ENCODE measurements at places on chromosomes 11 and 22. TPM values are rescaled to one million over a fixed set of nuclear protein-coding genes. Genes with fewer than 3 reads are reported as not detected.

DNA sequence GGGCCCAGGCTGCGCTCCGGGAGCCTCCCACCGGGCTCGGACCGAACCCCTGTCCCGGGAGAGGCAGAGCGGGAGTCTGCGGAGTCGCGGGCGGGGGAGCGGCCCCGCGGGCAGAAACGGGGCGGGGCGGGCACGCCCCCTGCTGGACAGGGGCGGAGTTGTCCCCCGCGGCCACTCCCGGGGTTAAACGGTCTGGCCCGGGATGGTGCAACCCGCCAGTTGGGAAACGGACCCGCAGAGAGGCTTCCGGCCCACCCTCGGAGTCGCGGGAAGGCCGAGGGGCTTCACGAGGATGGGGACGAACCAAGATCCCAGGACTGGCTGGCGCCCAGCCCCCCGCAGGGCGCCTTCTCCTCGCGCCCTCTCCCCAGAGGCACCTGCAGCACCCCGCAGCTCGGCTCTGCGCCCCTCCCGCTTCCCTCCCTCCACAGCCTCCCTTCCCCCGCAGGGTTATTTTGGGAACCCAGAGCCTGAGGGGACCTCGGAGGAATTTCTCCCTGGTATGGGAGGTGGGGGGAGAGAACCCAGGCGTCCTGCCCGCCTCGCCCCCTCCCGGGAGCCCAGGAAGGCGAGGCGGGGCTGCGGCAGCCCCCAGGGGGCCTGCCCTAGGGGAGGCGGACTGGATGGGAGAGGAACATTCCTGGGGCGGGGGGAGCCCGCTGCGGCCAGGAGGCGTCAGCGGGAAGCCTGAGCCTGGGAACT is 902 bp downstream of the RASGRP2 start:
- peak; percentile 79 for DNase-seq
- peaks cover 33% of the 10 kb centered on the region for H3K4me1 ChIP-seq
- H3K27me3 ChIP-seq, result peaks cover 9% of the 10 kb centered on the region
- no peak overlapping the region for H3K27ac ChIP-seq
- no peaks in the 10 kb centered on the region for H3K36me3 ChIP-seq

DNA sequence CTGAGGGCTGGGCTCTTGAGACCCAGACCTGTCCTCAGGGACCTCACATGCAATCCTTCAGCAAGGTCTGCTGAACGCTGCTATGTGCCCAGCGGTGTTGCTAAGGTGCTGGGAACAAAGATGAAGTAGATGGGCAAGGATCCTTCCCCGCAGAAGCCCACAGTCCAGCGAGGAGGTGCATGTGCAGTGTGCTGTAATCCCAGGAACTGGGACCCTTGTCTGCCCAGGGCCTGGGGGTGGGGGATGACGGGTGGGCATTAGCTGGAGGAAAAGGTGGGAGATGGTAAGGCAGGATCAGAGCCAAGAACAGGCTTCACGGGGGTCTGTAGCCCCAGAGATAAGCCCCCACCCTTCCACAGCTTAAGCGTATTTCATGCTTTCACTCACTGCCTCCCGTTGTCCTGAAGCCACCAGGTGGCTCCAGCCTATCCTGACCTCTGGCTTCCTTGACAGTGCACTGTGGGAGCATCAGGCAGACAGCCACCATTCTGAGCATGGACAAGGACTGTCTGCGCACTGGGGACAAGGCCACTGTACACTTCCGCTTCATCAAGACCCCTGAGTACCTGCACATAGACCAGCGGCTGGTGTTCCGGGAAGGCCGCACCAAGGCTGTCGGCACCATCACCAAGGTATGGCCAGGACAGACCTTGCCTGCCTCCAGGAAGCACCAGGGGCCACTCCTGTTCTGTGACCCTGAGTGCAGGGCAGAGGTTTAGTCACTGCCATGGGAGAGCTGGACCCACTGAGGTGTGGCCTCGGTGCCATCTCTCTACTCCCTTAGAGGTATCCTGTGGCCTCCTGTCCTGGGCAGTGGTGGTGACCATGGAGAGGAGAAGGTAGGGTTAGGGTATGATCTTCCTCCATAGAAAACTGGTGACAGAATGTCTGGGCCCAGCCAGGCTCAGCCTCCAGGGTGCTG is 22.0 kb downstream of the GTPBP1 start:
- H3K27ac ChIP-seq, result no peak overlapping the region
- H3K4me3 ChIP-seq, result no peak overlapping the region
- no peak for DNase-seq

- peaks cover 76% of the 10 kb centered on the region for H3K4me1 ChIP-seq
- DNase-seq, result no peak
- H3K27ac ChIP-seq, result no peak overlapping the region
- no peak overlapping the region for H3K4me3 ChIP-seq
- H3K36me3 ChIP-seq, result no peaks in the 10 kb centered on the region
Measured at GRCh38 chr11:128334311-128335044, 252.9 kb downstream of the ETS1 start.

DNA sequence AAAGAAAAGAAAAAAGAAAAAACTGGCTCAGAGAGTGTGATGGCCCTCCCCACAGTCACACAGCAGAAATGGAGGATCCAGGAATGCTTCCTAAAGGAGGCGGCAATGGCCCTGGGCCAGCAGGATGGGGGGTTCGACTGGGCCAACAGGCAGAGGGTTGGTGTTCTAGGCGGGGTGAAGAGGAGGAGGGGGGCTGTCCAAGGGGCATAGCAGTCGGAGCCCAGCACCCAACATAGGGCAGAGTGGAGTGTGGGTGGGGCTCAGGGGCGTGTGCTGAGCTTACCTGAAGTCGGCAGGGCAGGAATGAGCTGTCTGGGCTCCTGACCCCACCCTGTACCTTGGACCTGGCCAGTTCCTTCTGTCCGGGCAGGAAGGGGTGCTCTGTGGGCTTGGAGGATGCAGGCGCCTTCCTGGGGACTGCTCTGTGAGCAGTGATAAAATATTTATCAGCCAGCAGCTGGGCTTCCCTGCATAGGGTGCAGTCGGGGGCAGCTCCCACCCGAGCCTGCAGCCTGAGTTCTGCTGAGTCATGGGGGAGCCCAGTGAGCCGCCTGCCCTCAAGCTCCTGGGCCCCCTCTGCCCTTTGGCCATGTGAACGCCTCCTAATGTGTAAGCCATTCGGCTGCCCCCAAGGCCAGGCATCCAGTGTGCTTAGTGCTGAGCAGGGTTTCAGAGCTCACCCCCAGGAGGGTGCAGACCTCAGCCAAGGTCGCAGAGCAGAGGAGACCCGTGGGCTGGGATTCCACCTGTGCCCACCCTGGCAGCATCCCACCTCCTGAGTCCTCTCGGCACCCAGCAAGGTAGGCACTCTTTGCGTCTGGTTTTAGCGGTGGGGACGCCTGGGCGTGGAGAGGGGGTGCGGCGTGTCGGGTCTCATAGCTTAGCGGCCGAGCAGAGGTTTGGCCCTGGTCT is 25.3 kb upstream of the PRR5 start:
- no peaks in the 10 kb centered on the region for H3K27me3 ChIP-seq
- no peak overlapping the region for H3K27ac ChIP-seq
- DNase-seq, result peak; percentile 13
- H3K4me3 ChIP-seq, result peak overlapping the region; percentile 57

DNA sequence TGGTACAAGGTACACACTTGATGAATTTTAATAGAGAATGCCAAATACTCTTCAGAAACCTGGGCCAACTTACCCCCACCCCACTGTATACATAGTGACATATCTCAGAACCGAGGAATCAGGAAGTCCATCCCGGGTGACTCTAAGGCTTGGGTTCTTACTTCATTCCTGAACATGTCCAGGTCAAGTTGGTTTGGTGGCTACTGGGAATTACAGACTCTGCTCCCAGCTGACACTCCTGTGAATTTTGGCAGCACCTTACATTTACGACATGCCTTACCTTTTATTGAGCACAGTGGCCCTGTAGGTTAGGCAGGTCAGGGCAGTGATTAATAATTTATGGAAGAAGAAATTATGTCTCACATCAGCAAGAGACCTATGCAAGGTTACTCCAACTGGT is 70.1 kb upstream of the LDLRAD3 start:
- no peak overlapping the region for H3K27ac ChIP-seq
- DNase-seq, result no peak
- peaks cover 7% of the 10 kb centered on the region for H3K27me3 ChIP-seq
- peaks cover 1% of the 10 kb centered on the region for H3K36me3 ChIP-seq
- H3K4me1 ChIP-seq, result no peaks in the 10 kb centered on the region
- H3K4me3 ChIP-seq, result no peak overlapping the region

- no peak for DNase-seq
- H3K4me3 ChIP-seq, result no peak overlapping the region
- H3K4me1 ChIP-seq, result peaks cover 17% of the 10 kb centered on the region
- H3K27me3 ChIP-seq, result peaks cover 56% of the 10 kb centered on the region
Measured at GRCh38 chr22:39249086-39249704, 4.4 kb upstream of the PDGFB start.

GRCh38 chr22:44735518-44736428 is 16.6 kb upstream of the ARHGAP8 start:
- DNase-seq, result peak; percentile 89
- peaks cover 3% of the 10 kb centered on the region for H3K36me3 ChIP-seq
- no peak overlapping the region for H3K27ac ChIP-seq
- H3K27me3 ChIP-seq, result no peaks in the 10 kb centered on the region

GRCh38 chr11:76329084-76329648 is 51.8 kb downstream of the THAP12 start:
- H3K27me3 ChIP-seq, result peaks cover 8% of the 10 kb centered on the region
- H3K36me3 ChIP-seq, result peaks cover 2% of the 10 kb centered on the region

DNA sequence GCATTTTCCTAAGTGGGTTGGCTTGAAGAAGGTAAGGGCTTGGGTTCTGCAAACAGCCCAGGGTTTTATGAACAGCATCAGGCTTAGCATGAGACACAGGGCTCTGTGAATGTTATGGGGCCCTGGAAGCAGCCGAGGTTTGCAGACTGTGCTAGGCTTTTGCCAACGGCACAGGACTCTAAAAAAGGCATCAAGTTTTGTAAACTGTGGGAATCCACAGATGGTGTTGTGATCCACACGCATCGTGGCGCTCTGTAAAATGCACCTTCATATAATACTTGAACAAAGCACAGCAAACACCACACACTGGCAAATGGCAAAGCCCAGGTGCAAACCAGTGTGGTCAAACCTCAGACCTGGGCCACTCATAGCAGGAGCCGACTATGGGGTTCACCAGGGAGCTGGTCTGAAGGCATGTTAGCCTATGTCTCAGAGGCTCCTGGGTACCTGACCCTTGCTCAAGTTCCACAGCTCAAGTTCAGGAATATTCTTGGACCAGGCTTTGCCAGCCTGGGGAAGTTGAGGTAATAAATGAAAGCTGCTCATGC is 2.4 kb upstream of the SLCO2B1 start:
- peaks cover 18% of the 10 kb centered on the region for H3K4me1 ChIP-seq
- no peak overlapping the region for H3K27ac ChIP-seq
- H3K4me3 ChIP-seq, result no peak overlapping the region
- peak; percentile 49 for DNase-seq
- no peaks in the 10 kb centered on the region for H3K36me3 ChIP-seq

DNA sequence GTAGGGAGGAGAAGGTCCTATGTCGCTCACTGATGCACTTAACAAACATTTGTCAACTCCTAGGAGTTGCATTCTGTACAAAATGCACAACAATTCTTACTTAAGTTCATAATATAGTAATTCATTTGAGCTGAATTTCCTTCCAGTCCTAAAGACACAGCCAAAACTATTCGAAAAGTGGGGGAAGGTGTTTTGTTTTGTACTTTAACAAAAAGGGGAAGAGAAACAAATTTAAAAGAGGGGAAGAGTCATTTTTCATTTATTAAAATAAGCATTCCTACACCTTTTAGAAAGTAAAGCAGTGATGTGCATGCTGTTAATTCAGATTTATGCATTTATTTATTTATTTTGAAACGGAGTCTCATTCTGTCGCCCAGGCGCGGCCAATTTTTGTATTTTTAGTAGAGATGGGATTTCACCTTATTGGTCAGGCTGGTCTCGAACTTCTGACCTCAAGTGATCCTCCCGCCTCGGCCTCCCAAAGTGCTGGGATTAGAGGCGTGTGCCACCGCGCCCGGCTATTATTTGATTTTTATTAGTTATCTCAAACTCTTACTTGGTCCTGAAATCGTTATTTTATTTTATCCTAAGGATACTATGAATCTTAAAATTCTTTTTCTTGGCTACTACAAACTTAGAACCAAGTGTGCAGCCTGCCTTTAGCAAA is 1.1 kb upstream of the FANCF start:
- H3K4me3 ChIP-seq, result peak overlapping the region; percentile 98
- no peaks in the 10 kb centered on the region for H3K36me3 ChIP-seq
- no peak for DNase-seq

DNA sequence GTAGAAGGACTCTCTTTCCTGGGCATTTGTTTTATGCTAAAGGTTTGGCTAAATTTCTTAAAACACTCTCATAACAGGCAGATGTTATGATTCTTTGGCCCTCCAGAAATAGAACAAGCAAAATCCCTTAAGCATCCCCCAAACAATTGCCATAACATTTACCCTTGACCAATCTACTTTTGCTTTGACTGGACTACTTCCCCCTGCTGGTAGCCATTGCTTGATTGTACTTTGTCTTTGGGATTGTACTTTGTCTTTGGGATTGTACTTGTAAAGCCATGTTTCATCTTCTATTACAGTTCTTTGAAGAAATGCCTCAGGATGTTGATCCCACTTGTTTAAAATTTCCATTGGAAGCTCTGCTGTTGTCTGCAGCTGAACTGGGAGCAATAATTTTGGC is 53.3 kb upstream of the GLYAT start:
- peaks cover 5% of the 10 kb centered on the region for H3K4me1 ChIP-seq
- no peaks in the 10 kb centered on the region for H3K27me3 ChIP-seq
- no peak overlapping the region for H3K27ac ChIP-seq
- no peak overlapping the region for H3K4me3 ChIP-seq

DNA sequence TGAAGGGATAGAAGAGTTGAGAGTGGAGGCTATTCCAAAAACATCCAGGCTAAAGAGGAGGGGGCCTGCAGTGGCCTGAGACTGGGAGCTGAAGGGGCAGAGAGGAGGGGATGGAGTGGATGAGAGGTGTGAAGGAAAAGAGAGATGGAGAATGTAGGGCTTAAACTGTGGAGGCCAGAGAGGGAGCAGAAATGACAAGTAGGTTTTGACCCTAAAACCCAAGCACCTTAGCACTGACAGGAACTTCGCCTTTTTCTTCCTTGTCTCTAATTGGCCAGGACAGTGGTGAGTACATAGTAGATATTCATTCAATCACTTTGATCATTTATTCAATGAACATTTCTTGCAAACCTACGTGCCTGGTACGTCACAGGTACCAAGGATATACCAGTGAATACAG is 7.3 kb downstream of the FAM111B start:
- H3K4me1 ChIP-seq, result no peaks in the 10 kb centered on the region
- no peak overlapping the region for H3K4me3 ChIP-seq
- no peaks in the 10 kb centered on the region for H3K27me3 ChIP-seq
- H3K36me3 ChIP-seq, result peaks cover 22% of the 10 kb centered on the region
- H3K27ac ChIP-seq, result no peak overlapping the region

GRCh38 chr11:64253481-64253880 is 2.2 kb downstream of the PLCB3 start:
- no peak overlapping the region for H3K4me3 ChIP-seq
- H3K27me3 ChIP-seq, result no peaks in the 10 kb centered on the region
- peaks cover 25% of the 10 kb centered on the region for H3K4me1 ChIP-seq

The TMA7B gene
- total RNA-seq, result 1.4 TPM

The ART1 gene
- total RNA-seq, result not detected

The SLC37A4 gene
- 41.4 TPM for total RNA-seq

The SLC22A9 gene
- total RNA-seq, result not detected

The SLC37A2 gene
- 1.0 TPM for total RNA-seq
